ENCODE measurements at places on chromosomes 5 and 9.

- no peak for DNase-seq
These were observed 61.3 kb downstream of the ENC1 start for GRCh38 chr5:74579215-74579614.

DNA sequence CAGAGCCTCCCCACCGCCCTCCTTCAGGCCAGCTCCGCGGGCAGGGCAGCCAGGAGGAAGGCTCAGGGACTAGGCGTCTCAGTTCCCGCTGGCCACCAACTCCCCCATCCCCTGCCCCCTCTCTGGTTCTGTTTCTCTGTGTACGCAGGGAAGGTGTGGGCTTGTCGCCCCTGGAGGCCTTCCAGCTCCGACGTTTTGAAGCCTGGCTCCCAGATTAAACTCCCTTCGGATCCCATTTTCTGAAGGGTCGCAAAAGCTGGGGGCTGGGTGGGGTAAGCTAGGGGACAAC is 346 bp downstream of the ATOX1 start:
- no peak for DNase-seq

DNA sequence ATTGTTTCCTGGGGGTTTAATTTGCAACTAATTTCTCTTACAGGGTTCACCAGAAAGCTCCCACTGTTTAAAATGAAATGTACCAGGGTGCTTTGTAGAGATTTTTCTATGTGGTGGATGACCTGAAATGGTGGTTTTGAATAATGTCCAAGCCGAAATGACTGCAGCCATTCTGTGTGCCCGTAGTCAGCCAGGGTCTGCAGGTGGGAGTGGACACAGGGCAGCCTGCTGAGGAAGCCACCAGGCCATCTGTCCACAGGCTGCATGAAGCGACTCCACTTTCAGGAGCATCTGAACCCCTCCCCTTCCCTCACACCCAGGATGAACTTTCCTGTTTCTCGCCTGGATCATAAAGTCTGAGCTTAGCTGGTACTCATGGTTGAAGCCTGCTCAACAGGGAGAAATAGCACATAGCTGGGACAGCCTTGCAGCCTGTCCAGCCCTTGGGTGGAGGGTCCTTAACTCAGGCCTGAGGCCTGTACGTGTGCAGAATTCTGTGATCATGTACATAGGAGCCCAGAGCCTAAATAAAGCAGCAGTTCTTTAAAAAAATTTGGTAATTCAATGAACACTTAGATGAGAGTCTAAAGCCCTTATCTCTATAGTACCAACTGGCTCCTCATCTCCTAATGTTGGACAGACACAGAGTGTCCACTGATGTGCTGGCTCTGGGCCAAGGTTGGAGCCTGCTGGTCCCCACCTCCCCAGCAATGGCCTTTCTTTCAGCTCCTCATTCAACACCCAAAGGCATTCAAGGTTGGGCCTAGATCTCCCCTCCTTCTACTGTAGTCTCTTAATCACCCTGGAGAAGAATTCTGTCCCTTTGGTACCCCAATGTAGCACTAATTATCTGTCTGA is 72.8 kb downstream of the SHB start:
- no peak for DNase-seq

DNA sequence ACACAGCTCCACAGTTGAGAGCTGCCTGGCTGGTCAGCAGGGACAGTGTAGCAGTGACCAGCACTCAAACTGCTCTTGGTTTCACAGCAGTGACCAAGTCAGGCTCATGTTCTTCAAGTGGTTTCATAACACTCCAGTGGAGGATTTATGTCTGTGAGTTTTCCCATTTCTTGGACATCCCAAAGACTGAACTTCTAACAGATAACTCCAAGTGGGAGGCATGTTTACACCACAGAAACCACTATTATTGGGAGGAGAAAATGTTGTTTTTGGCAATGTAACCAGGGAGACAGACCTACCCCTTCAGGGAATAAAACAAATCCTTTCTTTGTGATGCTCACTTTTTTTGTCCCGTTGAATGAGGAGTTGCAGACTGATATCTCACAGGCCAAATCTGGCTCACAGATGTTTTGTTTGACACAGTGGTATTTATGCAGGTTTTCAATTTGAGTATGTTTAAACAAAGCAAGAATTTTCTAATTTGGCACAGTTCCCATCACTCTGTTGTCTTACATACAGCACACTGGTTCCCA is 141.5 kb downstream of the RMI1 start:
- no peak for DNase-seq

DNA sequence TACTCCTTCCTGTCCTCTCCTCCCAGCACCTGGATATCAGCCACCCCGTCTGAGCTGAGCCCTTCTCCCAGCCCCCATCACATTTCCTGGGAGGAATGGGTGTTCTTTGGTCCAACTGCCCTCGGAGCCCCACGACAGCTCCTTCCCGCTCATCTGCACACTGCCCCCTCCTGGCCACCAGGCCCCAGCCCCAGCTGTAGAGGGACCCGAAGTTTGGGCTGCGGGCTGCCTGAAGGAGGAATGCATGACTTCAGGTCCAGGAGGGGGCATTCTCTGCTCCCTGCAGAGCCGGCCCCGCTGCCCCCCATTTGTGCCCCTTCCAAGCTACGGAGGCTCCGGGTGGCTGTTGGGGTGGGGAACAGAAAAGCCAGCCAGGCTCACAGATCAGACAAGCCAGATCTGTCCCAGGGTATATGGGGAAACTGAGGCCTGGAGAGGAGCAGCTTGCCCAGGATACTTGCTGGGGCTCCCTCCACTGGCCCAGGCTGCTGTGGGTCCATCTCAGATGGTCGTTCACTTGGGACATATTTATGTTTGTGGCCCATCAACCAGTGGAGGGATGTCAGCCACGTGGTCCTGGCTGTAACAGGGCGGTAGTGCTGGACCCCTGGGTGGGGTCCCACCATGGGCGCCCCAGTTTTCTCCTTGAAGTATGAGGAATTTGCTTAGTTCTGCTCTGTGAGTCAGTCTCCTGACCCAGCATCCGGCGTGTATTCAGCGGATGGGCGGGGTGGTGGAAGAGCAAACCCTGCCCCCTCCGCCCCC is 33.1 kb downstream of the DAB2IP start:
- DNase-seq, result no peak

GRCh38 chr9:75200892-75201470 is 112.7 kb downstream of the OSTF1 start:
- no peak for DNase-seq

GRCh38 chr5:154696891-154697290 is 58.3 kb upstream of the LARP1 start:
- no peak for DNase-seq

DNA sequence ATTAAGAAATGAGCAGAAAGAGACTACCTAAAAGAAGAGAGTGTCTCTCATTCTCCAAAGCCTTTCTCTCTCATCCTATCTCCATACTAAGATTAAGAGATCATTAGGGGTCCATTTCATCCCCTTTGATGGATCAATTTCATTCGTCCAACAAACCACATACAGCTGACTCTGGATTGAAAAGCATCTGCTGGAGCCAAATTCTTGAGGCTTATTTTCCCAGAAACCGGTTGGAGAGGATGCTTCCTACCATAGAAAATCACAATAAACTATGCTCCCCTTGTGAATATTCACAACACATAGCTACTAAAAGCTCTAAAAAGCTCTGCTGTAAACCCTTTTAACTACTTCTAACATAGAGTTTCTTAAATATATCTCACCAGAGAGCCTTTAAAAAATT is 755.0 kb upstream of the ZNF608 start:
- no peak for DNase-seq

DNA sequence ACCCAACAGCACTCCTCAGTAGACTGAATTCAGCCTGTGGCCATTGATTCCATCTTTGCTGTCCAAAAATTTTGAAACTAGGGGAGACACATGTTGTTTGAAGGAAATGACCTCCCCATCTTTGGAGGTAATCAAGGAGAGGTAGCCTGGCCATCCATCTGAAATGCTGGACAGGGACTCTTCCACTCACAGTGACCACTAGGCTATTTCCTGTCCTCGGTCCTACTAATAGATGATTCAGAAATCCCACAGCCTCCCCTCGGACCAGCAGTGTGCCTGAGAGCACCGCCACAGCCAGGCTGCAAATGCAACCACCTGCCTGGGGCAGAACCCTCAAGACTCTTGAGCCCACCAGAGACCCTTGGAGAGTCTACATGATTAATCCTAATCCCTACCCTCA is 12.5 kb downstream of the HRH2 start:
- DNase-seq, result no peak

GRCh38 chr9:113907282-113907681 is 31.2 kb downstream of the ZNF618 start:
- no peak for DNase-seq

GRCh38 chr9:127589955-127590370 is 22.1 kb upstream of the STXBP1 start:
- DNase-seq, result peak; percentile 67

- DNase-seq, result no peak
These were observed 75.3 kb upstream of the BARHL1 start for GRCh38 chr9:132506977-132507669.

GRCh38 chr5:144151026-144151425 is 19.4 kb downstream of the YIPF5 start:
- DNase-seq, result no peak

DNA sequence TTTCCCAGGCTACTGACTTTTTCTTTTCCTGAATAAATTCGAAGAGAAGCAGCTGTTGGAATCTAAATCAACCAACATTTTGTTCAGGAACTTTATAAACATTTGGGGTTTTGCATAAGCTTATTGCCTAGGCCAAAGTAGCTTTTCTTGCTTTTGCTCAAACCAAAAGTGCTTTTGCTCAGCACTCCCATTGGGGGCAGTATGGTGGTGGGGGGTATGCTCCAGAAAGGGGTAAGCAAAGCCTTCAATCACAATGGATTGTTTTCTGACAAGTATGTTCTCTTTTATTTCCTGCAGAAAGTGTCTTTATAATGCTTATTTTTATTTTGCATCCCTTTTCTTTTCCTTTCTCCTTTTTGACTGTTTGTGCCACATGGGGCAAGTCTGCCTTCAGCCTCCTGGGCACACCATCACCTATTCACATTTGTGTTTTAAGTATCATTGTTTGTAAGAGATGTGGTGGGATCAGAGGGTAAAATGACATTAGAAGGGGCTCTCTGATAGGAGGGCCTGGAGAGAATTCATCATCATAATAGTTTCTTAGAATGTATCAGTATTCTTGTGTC is 86.0 kb downstream of the PRDM6 start:
- no peak for DNase-seq

GRCh38 chr5:116739571-116739970 is 164.9 kb upstream of the SEMA6A start:
- no peak for DNase-seq

GRCh38 chr9:134496413-134497282 is 145.0 kb upstream of the COL5A1 start:
- DNase-seq, result no peak

- no peak for DNase-seq
These were observed 406.9 kb downstream of the KDM4C start for GRCh38 chr9:7164440-7165330.

GRCh38 chr5:133189881-133190280 is 138.1 kb downstream of the HSPA4 start:
- DNase-seq, result no peak

DNA sequence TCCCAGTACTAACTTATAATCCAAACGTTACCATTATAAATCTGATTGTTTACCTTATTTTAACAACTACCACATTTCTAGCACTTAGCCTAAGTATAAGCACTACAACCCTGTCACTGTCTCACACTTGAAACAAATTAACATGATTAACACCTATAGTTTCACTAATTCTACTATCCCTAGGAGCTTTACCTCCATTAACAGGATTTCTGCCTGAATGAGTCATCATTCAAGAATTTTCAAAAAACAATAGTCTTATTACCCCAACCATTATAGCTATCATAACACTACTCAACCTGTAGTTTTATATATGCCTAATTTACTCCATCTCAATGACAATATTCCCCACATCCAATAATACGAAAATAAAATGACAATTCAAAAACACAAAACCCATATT is 89.6 kb downstream of the INSL6 start:
- DNase-seq, result no peak

- DNase-seq, result no peak
These were observed 77.8 kb downstream of the C9orf153 start for GRCh38 chr9:86181379-86182315.

GRCh38 chr5:118196229-118196628 is 792.1 kb downstream of the DTWD2 start:
- no peak for DNase-seq

- DNase-seq, result no peak
These were observed 47.0 kb downstream of the AMBP start for GRCh38 chr9:114031037-114031630.

GRCh38 chr9:108014353-108014752 is 524.8 kb upstream of the KLF4 start:
- no peak for DNase-seq

DNA sequence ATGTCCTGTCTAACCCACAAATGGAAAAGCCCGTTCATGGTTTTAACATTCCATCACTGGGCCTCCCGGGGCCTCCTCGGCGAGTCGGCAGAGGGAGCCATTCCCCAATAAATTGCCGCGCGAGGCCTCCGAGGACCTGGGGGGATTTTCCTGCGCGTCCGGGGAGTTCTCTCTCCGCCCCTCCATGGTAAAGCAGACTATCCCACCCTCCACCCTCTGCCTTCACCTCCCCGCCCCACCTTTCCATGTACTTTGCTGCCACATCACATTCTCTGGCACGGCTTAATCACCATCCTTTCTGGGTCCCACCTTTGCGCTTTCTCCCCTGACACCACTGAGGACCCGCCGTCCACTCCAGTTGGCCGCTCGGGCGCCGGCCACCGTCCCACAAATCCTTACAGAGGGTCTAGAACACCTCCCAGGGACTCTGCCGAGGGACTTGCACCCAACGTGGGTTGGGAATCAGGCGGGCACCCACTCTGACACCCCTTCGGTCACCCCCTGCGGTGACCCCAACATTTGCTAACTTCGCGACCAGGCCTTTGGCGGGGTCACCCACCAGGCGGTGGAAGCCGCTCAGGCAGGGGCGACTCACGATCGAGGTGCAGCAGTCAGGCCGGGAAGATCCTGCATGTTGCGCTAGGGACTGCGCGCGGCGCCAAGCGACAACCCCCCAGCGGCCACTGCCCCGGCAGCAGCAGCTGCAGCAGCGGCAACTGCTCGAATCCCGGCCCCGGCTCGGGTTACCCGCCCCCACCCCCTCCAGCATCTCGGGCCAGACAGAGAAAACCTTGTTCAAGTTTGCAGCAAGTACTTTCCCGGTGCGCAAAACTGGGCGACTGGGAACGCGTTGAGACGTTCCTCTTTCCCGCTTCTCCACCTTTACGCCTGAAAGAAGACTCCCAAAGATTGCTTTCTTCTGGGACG is at the start of gene MEGF10:
TSS of gene MEGF10 (plus strand) at position 778 of the 927 bp plus-strand sequence. CDS start 40,513 bp downstream, outside the sequence.
- peak; percentile 45 for DNase-seq

DNA sequence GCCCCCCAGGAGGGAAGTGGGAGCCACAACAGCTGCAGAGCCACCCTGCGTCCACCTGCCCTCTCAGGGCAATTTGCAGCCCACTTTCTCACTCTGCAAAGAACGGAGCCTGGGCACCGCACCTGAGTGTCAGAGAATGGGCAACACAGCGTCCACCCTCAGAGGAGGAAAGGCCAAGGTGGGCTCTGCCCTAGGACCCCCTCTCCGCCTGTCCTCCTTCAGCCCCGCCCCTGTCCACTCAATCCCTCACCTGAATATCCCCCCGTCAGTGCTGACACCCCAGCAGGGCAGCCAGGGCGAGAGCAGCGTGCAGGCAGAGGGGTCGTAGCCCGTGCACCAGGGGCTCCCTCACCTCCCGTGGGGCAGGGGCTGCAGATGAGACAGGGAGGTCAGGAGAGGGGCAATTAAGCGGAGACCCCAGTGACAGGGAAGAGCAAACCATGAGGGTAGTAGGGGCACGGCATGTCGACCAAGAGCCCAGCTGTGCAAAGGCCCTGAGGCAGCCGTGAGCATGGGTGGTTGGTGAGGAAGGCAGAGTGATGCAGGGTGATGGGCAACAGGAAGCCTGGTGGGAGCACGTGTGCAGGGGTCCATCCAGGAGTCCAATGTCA is 140.3 kb downstream of the OLFM1 start:
- no peak for DNase-seq
